ENCODE measurements at places on chromosomes 6 and 20. TPM values are rescaled to one million over a fixed set of nuclear protein-coding genes. Genes with fewer than 3 reads are reported as not detected.

DNA sequence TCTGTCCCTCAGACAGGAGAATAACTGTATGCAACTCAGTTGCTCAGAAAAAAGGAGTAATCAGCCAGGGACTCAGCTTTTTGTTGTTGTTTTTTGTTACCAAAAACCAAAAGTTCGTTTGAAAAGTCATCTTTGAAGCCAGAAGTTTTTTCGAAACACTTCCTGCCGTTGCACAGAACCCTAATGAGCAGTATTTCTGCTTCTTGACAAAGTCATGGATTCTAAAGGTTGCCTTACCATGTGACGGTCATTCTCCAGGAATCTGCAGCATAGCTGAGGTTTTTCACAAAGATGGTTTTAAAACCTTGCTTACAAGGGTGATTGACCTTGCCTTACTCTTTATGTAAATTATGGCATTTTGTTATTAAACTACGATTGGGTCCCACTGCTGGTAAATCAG is 1.9 kb downstream of the RAB32 start:
- H3K4me3 ChIP-seq: peak overlapping the region; percentile 84
- H3K27ac ChIP-seq: peak overlapping the region; percentile 92
- no peaks in the 10 kb centered on the region for H3K27me3 ChIP-seq

- DNase-seq: no peak
- H3K4me1 ChIP-seq: no peaks in the 10 kb centered on the region
- no peak overlapping the region for H3K27ac ChIP-seq
- peaks cover 30% of the 10 kb centered on the region for H3K36me3 ChIP-seq
These were observed 51.5 kb downstream of the RPRD1B start for GRCh38 chr20:38085026-38085425.

DNA sequence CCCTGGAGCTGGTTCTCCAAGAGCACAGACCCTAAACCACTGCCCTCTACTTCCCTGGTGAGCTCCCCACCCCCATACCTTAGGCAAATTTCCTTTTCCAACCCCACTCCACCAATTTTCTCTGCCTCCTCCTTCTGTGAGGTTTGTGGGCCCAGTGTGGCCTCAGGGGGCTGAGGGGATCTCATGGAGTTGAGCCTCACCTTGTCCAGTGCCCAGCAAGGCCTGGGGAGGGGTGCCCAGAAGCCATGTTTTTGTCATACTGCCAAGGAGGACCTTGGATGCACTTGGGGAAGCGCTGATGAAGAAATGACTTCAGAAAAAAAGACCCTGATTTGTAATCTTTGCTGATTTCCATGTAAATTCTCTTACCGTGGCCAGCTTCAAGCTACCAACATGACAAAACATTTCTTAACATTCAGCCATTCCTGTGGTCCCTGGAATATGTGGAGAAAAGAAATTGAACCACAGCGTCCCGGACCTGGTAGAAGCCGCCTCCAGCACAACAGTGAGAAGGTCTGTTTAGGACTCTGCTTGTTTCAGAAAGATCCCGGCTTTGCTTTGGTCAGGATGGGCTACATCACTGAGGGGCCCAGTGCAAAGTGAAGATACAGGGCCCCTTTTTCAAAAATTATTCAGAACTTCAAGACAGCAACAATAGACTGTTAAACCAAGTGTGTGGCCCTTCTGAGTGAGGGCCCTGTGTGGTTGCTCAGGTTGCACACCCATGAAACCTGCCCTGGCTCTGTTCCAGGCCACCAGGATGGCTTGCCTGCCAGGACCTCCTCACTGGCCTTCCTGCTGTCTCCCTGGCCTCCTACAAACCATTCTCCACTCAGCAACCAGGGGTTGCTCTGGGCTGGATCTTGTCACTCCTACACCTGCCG is 52.5 kb downstream of the CHMP4B start:
- no peaks in the 10 kb centered on the region for H3K27me3 ChIP-seq
- H3K27ac ChIP-seq: no peak overlapping the region
- no peaks in the 10 kb centered on the region for H3K4me1 ChIP-seq
- H3K4me3 ChIP-seq: no peak overlapping the region
- H3K36me3 ChIP-seq: no peaks in the 10 kb centered on the region
- no peak for DNase-seq

DNA sequence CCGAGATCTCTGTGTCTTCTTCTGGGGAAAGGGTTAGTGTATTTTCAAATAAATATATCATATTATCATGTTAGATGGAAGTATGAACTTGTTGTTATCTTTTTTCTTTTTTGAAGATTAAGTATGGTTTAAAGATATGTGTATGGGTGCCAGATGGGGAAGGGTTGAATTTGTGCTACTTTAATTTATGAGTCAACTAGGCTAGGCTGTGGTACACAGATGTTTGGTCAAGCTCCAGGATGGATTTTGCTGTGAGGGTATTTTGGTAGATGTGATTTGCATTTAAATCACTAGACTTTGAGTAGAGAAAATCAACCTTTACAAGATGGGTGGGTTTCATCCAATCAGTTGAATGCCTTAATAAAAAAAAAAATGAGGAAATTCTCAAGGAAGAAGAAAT is 886.6 kb upstream of the ADGRB3 start:
- no peak overlapping the region for H3K27ac ChIP-seq
- no peaks in the 10 kb centered on the region for H3K4me1 ChIP-seq
- H3K27me3 ChIP-seq: no peaks in the 10 kb centered on the region
- H3K36me3 ChIP-seq: no peaks in the 10 kb centered on the region

GRCh38 chr6:7106752-7107577 is 796 bp upstream of the RREB1 start:
- no peaks in the 10 kb centered on the region for H3K27me3 ChIP-seq
- DNase-seq: peak; percentile 62
- peak overlapping the region; percentile 92 for H3K4me3 ChIP-seq
- peaks cover 23% of the 10 kb centered on the region for H3K4me1 ChIP-seq

Gene PRSS35
- not detected for total RNA-seq

DNA sequence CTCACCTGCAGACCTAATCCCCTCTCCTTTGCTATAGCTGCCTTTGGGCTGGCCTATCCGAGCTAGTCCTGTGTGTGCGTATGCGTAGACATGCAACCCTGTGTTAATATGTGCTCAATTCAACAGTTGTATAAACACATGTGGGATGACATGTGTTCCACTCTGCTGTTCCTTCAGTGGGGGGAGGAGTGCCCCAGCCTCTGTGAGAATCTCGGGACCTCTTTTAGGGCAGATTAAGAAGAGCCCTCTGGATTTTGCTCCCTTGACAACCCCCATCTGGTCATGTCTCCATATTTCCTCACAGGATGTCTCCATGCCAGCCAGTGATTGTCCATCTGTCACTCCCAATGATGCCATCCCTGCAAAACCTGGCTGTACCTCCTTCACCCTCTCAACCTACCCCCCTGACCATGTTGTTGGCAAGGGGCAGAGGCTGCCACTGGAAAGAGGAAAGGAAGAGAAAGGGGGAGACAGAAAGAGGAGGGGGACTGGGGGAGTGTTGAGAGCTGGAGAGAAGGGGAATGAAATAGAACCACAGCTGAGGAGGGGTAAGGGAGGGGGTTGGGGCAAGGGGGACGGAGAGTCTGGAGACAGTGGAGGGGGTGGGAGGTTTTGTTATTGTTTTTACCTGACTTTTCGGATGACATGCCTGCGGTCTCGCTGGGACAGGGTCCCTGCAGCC is 417 bp downstream of the PRRT1 start:
- H3K4me1 ChIP-seq: peaks cover 20% of the 10 kb centered on the region
- no peaks in the 10 kb centered on the region for H3K27me3 ChIP-seq
- peaks cover 4% of the 10 kb centered on the region for H3K36me3 ChIP-seq

GRCh38 chr6:1789092-1789491 is 179.4 kb downstream of the FOXC1 start:
- H3K4me3 ChIP-seq: no peak overlapping the region
- no peaks in the 10 kb centered on the region for H3K36me3 ChIP-seq
- peaks cover 12% of the 10 kb centered on the region for H3K4me1 ChIP-seq

DNA sequence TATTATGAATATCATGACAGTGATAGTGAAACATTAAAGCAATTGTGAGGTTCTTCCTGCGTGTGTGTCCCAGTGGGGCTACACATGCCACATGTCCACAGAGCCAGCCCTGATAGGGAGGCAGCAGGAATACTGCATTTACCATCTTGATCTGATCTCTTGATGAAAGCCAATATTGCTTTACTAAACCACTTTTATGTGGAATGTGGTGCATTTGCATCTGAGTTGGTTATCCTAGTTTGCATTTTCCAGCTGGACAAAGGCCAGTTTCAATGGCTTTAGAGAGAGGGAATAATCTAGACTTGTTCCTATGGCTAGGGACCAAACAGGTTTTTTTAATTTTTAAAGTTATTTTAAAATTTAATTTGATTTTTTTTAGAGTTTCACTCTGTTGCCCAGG is 216.3 kb upstream of the FERMT1 start:
- H3K27ac ChIP-seq: no peak overlapping the region
- no peaks in the 10 kb centered on the region for H3K36me3 ChIP-seq
- no peaks in the 10 kb centered on the region for H3K27me3 ChIP-seq
- no peaks in the 10 kb centered on the region for H3K4me1 ChIP-seq
- no peak for DNase-seq

Gene TRIM31
- not detected for total RNA-seq

DNA sequence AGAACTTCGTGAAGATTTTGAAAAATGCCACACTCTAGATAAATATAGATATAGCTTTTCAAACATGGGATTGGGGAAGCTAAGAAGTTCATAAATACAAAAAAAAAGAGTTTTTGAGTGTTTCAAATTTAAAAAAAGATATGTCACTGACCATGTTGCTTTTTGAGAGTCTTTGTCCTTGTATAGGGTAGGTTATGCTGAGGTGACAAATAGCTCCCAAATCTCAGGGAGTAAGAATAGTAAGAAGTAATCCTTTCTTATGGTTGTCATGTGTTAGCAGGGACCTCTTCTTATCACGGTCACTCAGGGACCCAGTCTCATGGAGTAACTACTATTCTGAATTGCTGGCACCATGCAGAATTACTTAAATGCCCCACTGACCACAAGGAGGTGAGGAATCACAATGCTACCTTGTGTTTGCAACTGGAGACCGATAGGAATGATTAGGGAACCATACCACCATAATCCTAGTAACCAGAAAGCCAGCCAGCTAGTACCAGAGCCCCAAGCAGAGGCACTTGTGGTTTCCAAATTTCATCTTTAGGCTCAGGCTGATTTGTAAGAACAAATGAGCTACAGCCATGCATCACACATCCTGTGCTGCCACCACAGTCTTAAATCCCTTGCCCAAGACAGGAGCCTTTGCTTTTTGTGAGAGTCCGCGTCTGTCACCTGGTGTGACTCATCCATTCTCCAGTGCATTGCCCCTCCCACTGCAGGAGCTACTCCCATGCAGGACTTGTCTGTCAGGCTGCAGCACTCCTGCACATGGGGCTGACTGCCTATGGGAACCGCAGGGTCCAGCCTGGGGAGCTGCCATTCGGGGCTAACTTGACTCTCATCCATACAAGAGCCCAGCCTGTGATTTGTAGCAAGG is 42.4 kb upstream of the ADGRF4 start:
- no peaks in the 10 kb centered on the region for H3K36me3 ChIP-seq
- H3K4me1 ChIP-seq: peaks cover 9% of the 10 kb centered on the region
- H3K4me3 ChIP-seq: no peak overlapping the region
- no peak overlapping the region for H3K27ac ChIP-seq
- peak; percentile 53 for DNase-seq

GRCh38 chr6:152636609-152637295 is 410 bp downstream of the SYNE1 start:
- H3K27me3 ChIP-seq: no peaks in the 10 kb centered on the region
- no peaks in the 10 kb centered on the region for H3K36me3 ChIP-seq
- peak overlapping the region; percentile 87 for H3K4me3 ChIP-seq
- peak; percentile 75 for DNase-seq
- H3K4me1 ChIP-seq: peaks cover 12% of the 10 kb centered on the region

GRCh38 chr6:121652726-121653623 is 217.5 kb downstream of the GJA1 start:
- H3K4me1 ChIP-seq: peaks cover 19% of the 10 kb centered on the region
- no peaks in the 10 kb centered on the region for H3K36me3 ChIP-seq
- DNase-seq: peak; percentile 88
- peak overlapping the region; percentile 31 for H3K4me3 ChIP-seq
- peak overlapping the region; percentile 44 for H3K27ac ChIP-seq

GRCh38 chr6:157494132-157494710 is 113.2 kb downstream of the ZDHHC14 start:
- no peak for DNase-seq
- H3K4me1 ChIP-seq: no peaks in the 10 kb centered on the region
- no peak overlapping the region for H3K27ac ChIP-seq

All from GM23248 (cell line).